GM18507 (cell line): ENCODE measurements at places on chromosomes 7 and 10.

DNA sequence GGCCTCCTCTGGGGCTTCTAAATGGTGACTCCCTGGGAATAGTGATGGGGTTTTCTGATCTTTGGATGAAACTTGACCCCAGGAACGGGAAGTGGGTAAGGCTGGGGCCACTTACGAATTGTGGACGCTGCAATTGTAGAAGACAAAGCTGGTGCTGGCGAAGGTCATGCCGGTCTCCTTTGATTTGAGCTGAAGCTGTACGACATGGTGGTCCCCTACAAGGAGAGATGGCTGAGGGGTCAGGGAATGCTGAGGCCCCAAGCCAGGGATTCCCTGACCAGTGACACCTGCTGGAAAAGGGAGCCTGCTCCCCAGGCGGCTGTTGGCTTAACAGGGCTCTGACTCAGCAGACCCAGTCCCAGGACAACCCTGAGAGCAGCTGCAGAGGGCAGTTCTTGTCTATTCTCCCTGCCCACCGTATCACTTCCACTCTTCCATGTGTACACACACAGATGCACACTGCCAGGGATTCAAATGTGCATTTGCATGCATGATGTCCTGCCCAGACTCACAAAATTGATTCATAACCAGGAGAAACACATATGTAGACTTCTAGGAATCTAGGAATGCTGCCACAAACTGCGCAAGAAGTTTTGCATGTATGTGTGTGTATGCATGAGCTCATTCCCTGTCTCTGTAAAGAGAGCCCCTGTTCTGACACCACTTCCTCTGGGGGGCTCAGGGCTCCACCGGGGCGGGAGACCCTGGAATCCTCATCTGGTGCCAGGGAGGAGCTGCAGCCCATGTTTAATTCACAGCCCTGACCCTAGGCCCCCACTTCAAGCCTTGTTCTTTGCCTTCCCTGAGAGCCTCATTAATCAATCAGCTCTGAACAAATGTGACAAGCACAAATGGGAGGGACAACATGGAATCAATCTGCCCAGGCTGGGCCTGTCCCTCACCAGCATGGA is 350.0 kb downstream of the PLXNA4 start:
- DNase-seq: no peak

DNA sequence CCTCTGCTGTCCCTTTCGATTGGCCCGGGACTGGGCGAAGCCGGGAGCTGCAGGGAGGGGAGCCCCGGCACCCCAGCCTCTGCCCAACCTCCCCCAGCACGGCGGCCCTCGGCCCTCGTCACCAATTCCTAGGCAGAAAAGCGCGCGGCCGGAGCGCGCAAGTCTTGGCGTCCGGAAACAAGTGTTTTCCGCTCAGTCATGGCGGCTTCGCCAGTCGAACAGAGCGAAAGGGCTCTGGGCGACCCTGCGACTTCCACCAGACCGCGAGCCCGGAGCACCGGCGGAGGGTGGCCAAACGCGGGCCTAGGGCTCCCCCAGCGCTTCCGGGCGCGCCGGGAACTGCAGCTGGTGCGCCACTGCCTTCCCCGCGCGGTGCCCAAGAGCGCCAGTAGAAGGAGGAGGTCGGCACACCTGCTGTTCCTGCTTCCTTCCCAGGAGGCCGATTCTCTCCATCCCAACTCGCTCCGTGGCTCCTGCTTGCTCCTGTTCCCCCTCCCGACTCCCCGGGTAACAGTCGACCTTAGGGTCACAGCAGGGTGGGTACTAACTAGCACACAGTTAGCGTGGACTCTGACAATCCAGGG is 729.9 kb downstream of the ZWINT start:
- DNase-seq: no peak

DNA sequence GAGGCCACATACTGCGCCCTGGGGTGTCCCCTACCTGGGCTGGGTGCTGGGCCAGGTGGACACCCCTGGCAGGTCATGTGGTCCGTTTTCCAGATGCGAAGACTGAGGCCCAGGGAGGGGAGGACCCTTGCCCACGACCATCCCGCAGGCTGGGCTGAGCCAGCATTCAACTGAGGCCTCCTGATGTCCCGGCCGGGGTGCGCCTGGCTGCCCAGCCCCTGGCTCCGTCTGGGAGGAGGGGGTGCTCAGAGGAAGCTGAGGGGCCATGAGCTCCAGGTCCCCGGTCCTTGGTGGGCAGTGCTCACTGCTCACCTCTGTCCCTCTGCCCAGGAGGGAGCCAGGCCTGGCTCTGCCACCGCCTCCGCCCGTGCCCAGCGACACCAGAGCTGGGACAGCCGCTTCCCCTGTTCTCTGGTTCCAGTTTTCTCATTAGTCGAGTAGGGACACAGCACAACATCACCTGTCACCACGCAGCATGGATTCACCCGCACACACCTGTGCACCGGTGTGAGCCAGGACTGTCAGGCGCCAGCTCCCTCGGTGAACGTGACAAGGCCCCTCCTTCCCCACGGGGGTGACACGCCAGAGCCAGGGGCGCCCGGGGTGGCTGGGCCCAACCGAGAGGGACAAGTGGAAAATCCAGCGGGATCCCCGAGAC is 139.7 kb downstream of the ELFN1 start:
- DNase-seq: no peak

- DNase-seq: no peak
Measured at GRCh38 chr10:48199580-48200377, 74.7 kb downstream of the FRMPD2 start.

DNA sequence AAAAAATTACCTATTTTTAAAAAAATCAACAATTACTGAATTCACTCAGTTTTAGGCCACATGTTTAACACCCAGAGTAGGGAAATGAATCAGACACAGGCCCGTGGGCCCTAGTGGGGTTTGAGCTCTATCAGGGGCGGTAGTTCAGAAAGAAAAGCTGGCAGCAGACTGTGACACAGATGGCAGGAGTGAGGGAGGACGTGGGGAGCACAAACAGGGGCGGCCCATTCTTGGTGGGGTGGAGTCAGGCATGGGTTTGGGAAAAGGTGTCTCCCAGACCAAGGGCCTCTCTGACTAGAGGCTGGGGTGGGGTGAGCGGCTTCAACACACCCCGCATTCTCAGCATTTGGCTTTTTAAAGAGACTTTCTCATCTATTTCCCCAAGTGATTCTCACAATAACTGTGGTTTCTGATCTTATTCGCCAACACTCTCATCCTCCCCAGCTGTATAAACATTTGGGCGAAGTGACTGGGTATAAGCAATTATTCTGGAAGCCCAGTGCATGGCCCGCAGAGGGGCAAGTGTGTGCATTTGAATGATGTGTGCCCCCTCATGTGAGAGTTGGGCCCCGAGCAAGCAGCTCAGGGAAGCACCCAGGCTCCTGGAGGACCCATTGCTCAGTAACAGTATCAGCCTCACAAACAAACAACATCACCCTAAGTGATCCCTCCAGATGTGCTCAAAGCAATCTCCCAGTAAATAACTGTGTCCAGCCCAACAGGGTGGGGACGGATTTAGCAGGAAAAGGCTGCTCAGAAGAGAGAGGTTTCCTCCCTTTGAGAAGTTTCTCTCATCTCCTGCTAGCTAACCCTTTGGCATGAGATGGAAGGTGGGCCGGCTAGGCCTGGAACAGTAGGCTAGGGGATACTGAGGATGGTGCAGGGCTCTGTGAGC is 437.6 kb upstream of the ZMIZ1 start:
- no peak for DNase-seq

GRCh38 chr7:93228302-93228701 is 2.0 kb upstream of the HEPACAM2 start:
- no peak for DNase-seq

- no peak for DNase-seq
Measured at GRCh38 chr10:84095811-84096497, 43.4 kb upstream of the GHITM start.

DNA sequence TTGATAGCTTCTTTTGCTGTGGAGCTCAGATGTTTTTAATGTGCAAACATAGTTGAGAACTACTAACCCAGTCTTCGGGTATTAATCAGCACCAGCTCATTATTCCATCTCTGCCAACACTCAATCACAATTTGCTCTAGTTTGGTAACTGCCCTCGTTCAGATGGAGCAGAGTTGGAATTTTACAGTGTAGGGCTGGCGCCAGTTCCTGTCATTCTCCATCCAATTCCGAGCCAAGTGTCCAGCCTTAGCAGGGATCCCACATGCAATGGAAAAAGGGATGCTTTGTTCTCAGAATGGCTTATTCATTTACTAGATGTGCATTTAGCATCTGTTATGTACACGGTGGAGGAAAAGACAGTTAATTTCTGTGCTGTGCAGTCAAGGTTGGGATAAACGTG is 504.5 kb upstream of the GALNT17 start:
- DNase-seq: no peak
